RWPE2 (cell line): ENCODE measurements at places on chromosomes 6 and 20.

DNA sequence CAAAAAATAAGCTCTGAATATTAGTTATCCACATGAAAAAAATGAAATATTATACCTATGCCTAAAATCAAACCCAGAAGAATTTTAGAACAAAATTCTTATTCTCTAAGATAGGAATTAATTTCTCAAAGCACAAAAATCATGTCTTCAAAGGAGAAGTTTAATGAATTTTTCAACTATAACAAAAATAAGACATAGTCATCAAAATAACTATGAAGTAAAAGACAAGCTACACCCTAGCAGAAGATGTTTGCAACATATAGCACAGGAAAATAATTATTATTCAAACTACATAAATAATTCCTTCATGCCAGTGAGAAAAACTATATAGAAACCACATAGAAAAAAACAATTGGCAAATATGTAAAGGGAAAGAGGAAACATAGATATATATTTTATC lies 1203.6 kb upstream of the GJE1 start:
- no peak for DNase-seq

- DNase-seq = no peak
These were observed 215.5 kb downstream of the LRFN2 start for GRCh38 chr6:40371621-40372020.

DNA sequence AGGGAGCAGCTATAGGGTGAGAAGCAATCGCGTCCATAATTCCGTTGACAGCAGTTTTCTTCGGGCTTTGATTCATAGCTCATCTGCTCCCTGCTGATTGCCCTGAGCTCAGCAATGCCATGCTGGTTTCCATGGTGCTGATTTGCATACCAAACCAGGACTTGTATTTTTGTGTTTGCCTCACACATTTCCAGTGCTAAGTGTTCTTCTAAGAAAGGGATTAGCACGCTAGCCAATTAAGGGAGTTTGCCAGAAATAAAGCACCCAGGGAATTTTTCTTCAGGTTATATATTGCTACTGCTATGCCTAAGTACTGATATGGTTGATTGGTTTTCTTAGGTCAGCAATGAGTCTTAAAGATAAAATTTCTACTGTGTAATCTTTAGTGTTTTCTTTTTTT lies 177.6 kb downstream of the PLCB1 start:
- no peak for DNase-seq

- DNase-seq = no peak
These were observed 1.8 kb upstream of the PXDC1 start for GRCh38 chr6:3753228-3753835.

- DNase-seq = no peak
These were observed 40.3 kb upstream of the XRN2 start for GRCh38 chr20:21262812-21263211.

DNA sequence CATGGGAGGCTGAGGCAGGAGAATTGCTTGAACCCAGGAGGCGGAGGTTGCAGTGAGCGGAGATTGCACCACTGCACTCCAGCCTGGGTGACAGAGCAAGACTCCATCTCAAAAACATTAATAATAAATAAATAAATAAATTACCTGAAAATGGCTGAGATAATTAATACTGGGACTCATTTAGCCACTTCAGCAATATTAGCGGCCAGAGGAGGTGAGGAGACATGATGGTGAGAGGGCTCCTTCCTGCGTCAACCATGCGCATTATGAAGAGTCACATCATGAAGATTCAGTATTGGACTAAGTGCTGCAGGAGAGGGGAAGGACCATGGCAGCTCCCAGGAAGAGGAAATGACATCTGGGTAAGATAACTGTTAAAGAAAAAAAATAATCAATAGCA lies 2.9 kb upstream of the PYGB start:
- DNase-seq = no peak

- no peak for DNase-seq
These were observed 125.5 kb downstream of the ELOVL4 start for GRCh38 chr6:79821859-79822258.

GRCh38 chr20:58618351-58619076 lies 32.6 kb upstream of the STX16 start:
- DNase-seq = no peak

DNA sequence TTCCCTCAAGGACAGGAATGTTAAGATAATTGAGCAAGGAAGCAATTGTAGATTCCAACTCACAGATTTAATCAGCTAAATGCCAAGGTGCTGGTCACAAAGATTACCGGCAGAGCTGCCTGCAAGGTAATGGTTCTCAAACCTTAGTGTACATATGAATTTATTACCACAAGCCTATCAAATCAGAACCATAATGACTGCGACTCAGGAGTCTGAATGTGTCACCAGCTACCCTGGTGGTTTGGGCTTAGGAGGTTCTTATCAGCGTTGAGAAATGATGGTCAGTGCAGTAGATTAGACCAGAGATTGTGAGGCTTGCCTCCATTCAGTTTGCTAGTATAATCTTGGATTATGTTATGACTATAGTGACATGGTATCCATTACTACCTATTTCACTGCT lies 78.9 kb downstream of the MTFR2 start:
- no peak for DNase-seq

- no peak for DNase-seq
These were observed 92.7 kb downstream of the L3MBTL3 start for GRCh38 chr6:130111031-130111430.

DNA sequence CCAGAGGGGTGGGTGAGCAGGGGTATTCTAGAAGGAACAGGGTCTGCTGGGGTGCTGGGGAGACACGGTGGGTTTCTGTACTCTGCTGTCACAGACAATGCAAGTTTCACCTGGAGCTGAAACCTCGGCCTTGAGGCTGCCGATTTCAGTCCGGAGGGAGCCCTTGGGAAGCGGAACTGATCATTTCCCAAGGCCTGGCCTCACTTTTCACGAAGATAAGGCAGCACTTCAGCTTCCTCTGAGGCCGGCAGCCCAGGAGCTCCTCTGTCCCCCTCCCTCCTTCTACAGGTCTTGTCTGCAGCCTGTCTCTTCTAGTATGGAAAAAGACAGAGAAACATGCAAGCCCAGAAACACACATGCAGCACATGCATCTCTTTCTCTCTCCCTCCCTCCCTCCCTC lies 242.1 kb downstream of the CDC5L start:
- DNase-seq = no peak

DNA sequence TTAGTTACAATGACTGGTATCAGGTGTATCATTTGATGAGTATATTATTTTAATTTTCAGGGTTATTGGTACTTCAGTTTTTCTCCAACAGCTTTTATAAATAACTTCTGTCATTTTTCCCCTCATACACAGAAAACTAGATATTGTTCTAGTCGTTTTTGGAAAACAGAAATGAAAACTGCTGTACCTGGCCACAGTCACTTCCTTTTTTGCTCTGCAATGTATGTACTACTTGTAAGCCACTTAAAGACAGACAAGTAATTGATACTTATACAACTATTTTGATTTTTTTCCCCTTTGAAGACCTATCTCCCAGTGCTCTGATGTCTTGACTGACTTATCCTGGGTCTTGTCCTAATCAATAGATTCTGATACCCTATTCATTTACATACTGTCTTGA lies 218.6 kb upstream of the RUNX2 start:
- no peak for DNase-seq

DNA sequence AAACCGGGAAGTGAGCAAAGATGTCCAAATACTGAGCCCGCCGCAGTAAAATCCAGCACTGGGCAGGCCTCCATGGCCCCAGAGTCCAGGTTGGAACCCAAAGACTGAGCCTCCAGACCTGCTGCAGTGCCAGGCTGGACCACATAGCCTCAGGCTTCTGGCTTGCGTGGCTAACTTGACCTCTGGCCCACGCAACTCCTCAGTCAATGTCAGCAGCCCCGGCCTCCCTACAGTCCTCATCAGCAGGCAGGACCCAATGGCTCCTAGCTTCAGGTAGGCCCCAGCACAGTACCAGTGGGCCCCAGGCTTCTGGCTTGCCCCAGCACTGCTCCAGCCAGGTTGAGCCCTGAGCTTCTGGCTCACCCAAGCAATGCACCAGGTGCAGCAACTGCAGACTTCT lies 245.1 kb upstream of the AFDN start:
- DNase-seq = no peak

DNA sequence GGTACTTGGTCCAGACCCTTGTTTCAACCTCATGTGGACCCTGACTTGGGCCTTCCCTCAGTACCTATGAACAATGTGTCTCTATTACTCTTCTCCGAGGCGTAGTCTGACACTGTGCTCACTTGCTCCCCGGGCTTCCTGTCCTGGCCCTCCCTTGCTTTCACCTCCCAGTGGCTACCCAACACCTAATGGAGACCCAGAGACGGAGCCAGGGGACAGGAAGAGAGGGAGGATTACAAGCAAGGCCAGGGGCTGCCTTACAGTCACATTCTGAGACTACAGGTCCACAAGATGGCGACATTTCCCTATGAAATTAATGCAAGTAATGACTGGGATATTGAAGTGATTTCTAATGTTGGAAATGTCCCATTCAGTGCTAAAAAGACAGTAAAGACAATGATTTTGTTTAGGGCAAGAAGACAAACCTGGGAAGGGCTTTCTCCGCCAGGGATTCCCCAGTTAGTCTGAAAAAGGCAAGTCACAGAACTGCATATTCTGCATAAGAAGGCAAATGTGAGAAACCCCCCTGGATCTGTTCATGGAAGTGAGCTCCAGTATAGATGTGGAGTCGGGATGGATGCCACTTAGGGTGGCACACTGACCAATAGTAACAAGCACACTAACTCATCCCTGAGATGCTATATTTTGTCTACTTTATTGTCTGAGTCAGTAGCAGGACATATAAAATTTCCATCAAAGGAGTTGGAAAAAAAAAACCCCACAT lies 44.0 kb upstream of the ZBTB24 start:
- no peak for DNase-seq

DNA sequence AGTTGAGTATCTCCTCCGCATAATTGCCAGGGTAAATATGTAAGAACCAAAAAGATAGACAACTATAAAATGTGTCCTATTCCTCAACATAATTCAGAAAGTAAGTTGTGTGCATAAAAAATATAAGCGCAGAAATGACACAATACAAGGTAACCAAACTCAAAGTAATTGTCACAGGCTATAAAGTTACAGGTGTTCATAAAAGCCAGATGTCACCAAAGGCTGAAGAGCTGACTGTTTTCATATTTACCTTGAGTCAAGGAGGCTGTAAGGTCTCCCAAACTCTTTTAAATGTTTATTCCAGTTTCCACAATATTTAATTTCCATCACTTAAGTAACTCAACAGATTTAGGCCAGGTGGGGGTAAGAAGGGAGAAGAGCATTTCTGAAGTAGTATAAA lies 192.2 kb upstream of the MARCKS start:
- DNase-seq = no peak

- no peak for DNase-seq
These were observed 54.8 kb downstream of the CTCFL start for GRCh38 chr20:57470212-57470522.

DNA sequence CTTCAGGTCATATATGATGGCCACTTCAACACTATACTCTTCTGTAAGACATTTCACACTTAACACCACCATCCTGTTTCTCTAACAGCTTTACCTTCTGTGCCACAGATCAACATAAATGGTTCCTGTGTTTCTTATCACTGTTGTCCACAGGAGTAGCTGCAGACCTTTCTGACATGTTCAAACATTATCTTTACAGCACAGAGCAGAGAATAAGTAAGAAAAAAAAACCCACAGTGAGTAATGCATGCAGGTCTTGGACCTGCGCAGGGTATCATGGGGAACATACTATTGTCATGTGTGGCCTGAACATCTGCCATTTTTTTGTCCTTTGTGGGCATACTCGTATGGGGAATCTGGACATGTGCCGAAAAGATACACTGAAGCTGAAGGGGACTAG lies 161.9 kb downstream of the KIF16B start:
- DNase-seq = no peak

GRCh38 chr6:136526196-136526930 lies 23.9 kb downstream of the MAP7 start:
- DNase-seq = no peak

DNA sequence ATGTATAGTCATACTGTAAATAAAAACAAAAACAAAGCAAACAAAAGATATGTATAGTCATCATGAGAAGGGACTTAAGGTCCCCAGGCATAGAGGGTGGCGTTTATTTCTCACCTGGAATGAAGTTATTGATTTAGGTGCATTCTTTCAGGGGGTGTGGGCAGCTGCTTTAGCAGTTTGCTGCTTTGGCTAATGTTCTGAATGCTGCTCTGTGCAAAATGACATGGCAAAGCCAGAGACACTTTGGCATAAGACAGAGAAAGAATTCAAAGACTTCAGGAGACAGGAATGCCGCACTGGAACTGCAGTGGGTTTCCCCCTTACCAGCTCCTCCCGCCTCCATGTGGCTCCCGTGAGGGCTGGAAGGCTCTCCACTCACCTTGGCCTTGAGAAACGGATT lies 36.4 kb upstream of the NELFCD start:
- no peak for DNase-seq

DNA sequence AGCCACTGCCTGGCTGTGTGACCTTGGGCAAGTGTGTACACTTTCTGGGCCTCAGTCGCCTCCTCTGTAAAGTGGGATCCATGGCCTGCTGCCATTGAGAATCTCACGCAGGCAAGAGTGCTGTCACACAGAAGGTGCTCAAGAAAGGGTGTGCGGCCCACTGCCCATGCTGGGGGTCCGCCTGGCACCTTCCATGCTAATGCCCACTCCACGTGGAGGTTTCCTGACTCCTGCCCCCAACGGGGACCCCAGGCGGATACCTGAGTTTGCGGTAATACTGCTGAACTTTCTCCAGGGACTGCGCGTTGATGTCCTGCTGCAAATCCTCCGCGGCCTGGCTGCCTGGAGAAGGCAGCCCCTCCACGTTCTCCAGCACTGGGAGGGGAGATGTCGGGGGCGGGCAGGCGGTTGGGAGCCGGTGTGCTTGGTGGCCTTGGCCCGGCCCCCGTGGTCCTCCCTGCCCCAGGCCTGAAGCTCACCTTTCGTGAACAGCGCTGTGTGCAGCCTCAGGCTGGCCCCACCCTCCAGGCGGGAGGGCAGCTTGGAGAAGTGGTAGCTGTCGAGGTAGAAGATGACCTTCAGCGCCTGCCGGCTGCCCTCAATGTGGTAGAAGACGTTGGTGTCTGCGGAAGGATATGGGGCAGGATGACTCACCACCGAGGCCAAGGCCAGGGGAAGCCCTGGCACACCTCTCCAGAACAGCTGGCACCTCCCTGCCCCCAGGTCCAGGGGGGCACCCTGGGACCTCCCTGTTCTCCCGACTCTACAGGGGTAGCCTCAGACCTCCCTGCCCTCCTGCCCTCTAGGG lies 195.6 kb downstream of the PREX1 start:
- peak; percentile 78 for DNase-seq
